ENCODE measurements at places on chromosomes 1 and 21.

GRCh38 chr1:199612976-199613774 is 414.3 kb upstream of the NR5A2 start:
- no peak for DNase-seq

DNA sequence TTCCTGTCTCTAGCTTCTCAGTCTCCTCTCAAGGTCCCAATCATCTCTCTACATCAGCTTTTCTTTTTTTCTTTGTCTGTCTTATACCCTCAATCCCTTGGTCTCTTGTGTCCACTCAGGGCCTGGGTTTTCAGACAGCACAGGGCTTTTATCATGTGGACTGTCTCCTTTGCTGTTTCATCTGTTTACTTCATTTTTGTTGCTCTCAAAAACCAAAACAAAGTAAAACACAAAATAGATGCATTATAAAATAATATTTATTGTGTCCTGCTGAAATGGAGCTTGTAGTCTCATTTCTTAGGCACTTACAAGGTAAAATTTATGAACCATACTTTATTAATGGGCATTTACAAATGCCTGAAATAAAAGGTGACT is 17.8 kb upstream of the SLAMF6 start:
- DNase-seq, result no peak

GRCh38 chr1:28745653-28746173 is 9.0 kb downstream of the YTHDF2 start:
- DNase-seq, result no peak

- no peak for DNase-seq
Observed at GRCh38 chr1:59577774-59578173, 237.0 kb upstream of the HOOK1 start.

GRCh38 chr21:17903029-17903806 is 84.1 kb upstream of the C21orf91 start:
- DNase-seq, result no peak
